Retinal pigment epithelial cell (primary cell): ENCODE measurements at places on chromosomes 16 and 17.
A peak's percentile ranks its signal among the peaks of the same experiment; 100 is the strongest.

DNA sequence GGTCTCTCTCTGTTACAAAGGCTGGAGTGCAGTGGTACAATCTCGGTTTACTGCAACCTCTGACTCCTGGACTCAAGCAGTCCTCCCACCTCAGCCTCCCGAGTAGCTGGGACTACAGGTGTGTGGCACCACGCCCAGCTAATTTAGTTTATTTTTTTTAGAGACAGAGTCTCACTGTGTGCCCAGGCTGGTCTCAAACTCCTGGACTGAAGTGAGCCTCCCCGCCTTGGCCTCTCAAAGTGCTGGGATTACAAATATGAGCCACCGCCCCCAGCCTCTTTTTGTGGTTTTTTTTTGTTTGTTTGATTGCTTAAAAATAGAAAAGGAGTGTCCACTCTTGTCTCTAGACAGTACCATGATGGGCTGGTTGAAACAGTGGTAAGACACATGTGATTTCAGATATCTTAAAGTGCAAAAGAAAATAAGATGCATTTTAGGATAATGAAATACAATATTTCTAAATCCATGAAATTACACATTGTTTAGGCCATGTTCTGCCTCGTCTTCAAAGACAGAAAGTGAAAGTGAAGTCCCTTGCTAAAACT lies 27.4 kb downstream of the KIAA0513 start:
- DNase-seq, result no peak

- no peak for DNase-seq
These were observed 311.1 kb upstream of the TBX2 start for GRCh38 chr17:61088556-61088955.

GRCh38 chr16:12944300-12944699 lies 42.9 kb downstream of the SHISA9 start:
- no peak for DNase-seq

- DNase-seq, result no peak
These were observed 231.3 kb upstream of the CDH11 start for GRCh38 chr16:65353183-65353582.

DNA sequence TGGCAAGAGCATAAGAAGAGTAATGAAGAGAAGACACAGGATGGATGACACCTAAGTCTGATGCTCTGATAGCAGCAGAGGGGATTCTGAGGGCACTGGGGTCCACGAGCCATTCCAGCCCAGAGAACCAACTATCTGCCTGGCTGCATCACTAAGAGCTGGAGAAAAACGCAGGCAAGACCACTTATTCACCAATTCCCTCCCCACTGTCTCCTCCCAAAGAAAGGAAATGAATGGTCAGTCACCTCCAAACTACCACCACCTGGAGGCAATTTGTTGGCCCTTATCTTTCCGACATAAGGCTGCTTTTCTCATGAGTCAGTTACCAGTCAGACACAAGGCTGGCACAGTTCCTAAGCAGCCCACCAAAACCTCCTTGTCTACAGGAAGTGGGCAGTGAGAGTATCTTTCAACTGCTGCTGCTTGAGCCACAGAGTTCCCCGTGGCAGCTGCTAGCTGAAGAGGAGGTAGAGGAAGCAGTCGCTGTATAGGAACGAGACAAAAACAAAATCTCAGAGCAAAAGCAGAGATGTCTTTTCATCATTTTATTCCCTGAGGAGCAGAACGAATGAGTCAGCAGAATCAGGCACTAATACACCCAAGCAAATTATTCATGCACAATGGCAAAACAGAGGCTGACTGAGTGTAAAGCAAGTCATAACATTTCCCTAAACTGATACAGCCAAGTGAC lies 111.1 kb downstream of the SMG6 start:
- DNase-seq, result peak; percentile 77

- DNase-seq, result no peak
These were observed 5.2 kb upstream of the TSPOAP1 start for GRCh38 chr17:58333736-58334207.

DNA sequence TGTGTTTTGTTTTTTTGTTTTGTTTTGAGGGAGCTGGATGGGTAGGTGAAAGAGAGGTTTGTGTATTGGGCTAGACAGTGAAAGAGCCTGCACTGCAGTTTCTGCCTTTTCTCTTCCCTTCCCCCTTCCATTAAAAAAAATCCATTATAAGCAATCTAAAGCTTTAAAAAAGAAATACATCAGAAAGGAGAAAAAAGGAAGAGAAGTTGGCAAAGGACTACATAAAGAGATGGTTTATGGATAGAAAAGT lies 10.7 kb upstream of the EEF2K start:
- DNase-seq, result no peak

DNA sequence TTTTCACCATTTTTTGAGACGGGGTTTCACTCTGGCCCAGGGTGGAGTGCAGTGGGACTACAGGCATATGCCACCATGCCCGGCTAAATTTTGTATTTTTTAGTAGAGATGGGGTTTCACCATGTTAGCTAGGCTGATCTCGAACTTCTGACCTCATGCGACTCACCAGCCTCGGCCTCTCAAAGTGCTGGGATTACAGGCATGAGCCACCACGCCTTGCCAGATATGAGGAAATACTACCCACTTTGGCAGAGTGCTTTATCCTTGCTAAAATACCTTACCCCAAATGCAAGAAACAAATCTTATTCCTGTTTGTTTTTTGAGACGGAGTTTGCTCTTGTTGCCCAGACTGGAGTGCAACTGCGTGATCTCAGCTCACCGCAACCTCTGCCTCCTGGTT lies 62.9 kb upstream of the MGAT5B start:
- no peak for DNase-seq

- no peak for DNase-seq
These were observed 691.4 kb downstream of the CDH8 start for GRCh38 chr16:61344791-61345190.

- DNase-seq, result no peak
These were observed 34.1 kb downstream of the HIC1 start for GRCh38 chr17:2089021-2089422.

- no peak for DNase-seq
These were observed 18.0 kb upstream of the ASGR2 start for GRCh38 chr17:7132511-7133094.

GRCh38 chr17:44969144-44969780 lies 1.2 kb upstream of the C1QL1 start:
- DNase-seq, result no peak

- no peak for DNase-seq
These were observed 6.2 kb upstream of the SLC16A13 start for GRCh38 chr17:7029659-7030058.

GRCh38 chr17:38789185-38789584 lies 10.2 kb downstream of the PIP4K2B start:
- no peak for DNase-seq

- no peak for DNase-seq
These were observed 7.3 kb downstream of the C16orf86 start for GRCh38 chr16:67673712-67674580.

GRCh38 chr17:67098006-67098405 lies 53.7 kb downstream of the CACNG1 start:
- DNase-seq, result no peak

GRCh38 chr17:28645576-28645939 lies 600 bp upstream of the BLTP2 start:
- DNase-seq, result no peak

DNA sequence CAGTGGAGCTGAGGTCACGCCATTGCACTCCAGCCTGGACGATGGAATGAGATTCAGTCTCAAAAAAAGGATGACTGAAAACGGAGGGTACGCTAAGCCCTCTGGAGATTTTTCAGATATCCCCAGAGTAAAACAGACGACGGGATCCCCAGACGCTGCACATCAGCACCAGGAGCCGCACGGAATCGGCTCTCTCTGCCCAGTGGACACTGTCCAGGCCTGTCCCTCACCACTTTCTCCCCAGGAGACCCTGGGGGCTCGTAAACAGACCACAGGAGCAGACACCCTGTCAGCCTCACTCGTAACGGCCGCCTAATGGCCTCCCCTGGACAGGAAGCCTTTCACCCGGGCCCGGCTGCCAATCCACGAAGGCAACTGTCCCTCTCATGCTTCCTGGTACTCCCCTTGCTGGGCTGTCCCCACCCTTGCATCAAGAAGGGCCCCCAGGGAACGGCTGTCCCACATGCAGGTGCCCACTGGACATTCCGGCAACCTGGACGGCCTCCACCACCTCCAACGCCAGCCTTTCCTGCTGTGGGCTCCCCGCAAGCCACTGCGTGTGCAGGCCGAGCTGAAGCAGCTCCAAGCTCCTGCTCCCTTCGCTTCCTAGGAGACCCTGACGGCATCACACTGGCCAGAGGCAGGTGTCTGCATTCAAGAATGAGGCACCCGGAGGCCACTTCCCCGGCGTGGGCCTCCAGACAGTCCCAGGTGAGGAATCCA lies 74.3 kb downstream of the TIMM22 start:
- no peak for DNase-seq

GRCh38 chr16:4474192-4474961 lies at the start of gene NMRAL1:
Gene NMRAL1, minus strand, starts transcription at chr16:4474625. Its CDS starts 493 bp downstream, at chr16:4474132.
- DNase-seq, result peak; percentile 66

GRCh38 chr16:86994651-86995171 lies 322.5 kb downstream of the C16orf95 start:
- no peak for DNase-seq

DNA sequence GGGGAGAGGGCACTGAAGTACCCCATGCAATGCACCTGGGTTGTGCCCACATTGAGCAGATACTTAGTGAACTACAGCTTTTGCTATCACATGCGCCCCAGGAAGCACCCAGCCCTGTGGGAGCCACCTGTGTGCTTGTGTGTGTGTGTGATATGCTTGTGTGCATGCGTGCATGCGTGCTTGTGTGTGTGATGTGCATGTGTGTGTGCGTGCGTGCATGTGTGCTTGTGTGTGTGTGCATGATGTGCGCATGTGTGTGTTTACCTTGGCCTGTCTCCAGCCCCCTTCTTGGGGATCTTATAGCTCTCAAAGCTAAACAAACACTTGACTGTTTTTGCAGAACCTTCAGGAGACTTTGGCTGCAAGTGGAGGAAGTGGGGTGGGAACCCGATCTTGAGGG lies 841 bp downstream of the C16orf89 start:
- DNase-seq, result no peak

DNA sequence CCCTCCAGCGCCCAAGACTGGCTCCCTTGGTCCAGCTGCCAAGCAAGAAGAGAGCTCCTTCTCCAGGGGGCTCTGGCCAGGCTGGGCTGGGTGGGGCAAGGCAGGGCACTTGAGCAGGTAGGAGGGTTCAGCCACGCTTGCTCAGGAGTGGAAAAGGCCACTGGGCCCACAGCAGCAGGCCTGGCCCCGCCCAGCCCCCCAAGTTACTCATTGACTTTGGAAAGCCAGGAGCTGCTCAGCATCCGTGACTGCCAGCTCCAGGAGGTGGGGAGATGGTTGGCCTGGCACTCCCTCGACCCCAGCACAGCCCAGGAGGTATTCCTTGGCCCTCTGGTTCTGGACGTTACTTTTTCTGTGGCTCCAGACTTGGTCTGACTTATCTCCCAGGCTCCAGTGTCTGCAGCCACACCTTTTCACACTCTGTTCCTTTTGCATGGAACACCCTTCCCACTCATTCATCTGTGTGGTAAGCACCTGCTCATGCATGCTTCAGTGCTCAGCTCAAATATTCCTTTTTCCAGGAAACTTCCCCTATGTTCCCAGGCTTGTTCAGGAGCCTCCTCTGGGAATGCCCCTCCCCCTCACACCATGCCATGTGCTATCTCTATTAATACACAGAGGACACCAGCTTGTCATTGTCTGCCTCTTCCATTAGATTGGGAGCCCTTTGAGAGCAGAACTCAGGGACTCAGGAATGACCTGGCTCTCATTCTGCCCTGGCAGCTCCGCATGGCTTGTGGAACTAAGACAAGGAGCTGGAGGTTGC lies at the start of gene CDH16:
CDH16 (minus strand) TSS at position 83 of the 766 bp plus-strand sequence. CDS start 820 bp downstream, outside the sequence.
- DNase-seq, result no peak

GRCh38 chr17:8060274-8060673 lies 21.4 kb downstream of the ALOX15B start:
- DNase-seq, result no peak

GRCh38 chr17:30278032-30278431 lies 13.7 kb downstream of the BLMH start:
- peak; percentile 46 for DNase-seq

GRCh38 chr16:58377932-58378331 lies 14.3 kb upstream of the GINS3 start:
- DNase-seq, result peak; percentile 71

GRCh38 chr17:63740464-63741142 lies 996 bp downstream of the STRADA start:
- DNase-seq, result no peak

GRCh38 chr17:573036-573435 lies 141.6 kb downstream of the VPS53 start:
- DNase-seq, result no peak

GRCh38 chr17:41544491-41544892 lies 16.4 kb upstream of the KRT19 start:
- no peak for DNase-seq

GRCh38 chr16:19505600-19506303 lies 16.1 kb downstream of the GDE1 start:
- no peak for DNase-seq

- no peak for DNase-seq
These were observed 2.3 kb downstream of the C17orf58 start for GRCh38 chr17:67993998-67994361.

DNA sequence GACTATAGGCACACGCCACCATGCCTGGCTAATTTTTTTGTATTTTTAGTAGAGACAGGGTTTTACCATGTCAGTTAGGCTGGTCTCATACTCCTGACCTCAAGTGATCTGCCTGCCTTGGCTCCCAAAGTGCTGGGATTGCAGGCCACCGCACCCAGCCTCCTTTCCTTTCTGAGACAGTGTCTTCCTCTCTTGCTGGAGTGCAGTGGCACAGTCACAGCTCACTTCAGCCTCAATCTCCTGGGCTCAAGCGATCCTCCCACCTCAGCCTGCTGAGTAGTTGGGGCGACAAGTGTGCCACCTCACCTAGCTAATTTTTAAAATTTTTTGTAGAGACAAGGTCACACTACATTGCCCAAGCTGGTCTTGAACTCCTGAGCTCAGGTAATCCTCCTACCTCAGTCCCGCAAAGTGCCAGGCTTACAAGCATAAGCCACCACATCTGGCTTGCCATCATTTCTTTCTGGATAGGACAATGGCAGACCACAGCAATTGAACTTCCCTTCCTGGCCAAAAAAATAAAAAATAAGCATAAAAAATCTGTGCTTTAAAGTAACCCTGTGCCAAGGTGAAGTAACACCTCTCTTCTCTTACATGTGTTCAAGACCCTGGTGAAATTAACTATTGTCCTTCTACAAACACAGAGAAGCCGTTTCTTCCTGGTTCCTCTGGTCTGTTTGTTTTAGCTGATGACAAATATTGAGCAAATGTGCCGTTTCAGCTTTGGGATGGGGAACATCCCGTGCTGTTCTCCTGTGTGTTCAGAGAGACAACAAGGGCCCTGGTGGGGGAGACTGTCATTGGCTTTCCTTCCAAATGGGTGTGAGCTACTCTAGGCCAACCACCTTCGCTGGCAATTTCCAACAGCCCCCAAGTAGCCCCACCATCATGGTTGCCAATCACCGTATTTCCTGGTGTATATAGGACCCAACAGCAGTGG lies 60.2 kb downstream of the EMP2 start:
- no peak for DNase-seq
